Activated naive CD8-positive, alpha-beta T cell treated with anti-CD3 and anti-CD28 coated beads for 36 hours (primary cell): ENCODE measurements at places on chromosomes 5 and 9.

DNA sequence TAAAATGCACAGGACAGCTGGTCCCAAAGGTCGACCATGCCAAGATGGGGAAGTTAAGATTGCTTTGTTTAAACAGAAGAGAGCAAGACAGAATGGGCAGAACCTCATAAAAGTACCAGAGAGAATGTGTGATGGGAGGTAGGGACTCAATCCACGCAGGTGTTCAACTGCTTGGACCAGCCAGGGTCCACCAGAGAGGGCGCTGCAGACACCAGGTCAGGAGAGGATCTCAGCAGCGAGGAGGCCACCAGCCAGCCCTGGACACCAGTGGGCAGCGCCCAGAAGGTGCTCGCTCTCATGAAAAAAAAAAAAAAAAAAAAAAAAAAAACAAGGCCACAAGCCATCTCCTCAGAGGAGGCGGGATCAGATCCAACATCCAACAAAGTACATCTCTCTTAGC is 81.8 kb downstream of the SHC3 start:
- no peaks in the 10 kb centered on the region for H3K27me3 ChIP-seq
- no peak overlapping the region for H3K27ac ChIP-seq
- no peak for DNase-seq
- no peaks in the 10 kb centered on the region for H3K36me3 ChIP-seq
- no peak overlapping the region for H3K4me3 ChIP-seq

- no peak overlapping the region for H3K27ac ChIP-seq
- H3K4me3 ChIP-seq = no peak overlapping the region
- no peaks in the 10 kb centered on the region for H3K36me3 ChIP-seq
- H3K27me3 ChIP-seq = no peaks in the 10 kb centered on the region
Measured at GRCh38 chr9:110700953-110701352, 32.4 kb downstream of the MUSK start.

GRCh38 chr9:38342096-38342495 is 50.4 kb upstream of the ALDH1B1 start:
- H3K27ac ChIP-seq = no peak overlapping the region
- no peaks in the 10 kb centered on the region for H3K4me1 ChIP-seq
- H3K4me3 ChIP-seq = no peak overlapping the region
- H3K27me3 ChIP-seq = peaks cover 6% of the 10 kb centered on the region
- H3K36me3 ChIP-seq = no peaks in the 10 kb centered on the region

DNA sequence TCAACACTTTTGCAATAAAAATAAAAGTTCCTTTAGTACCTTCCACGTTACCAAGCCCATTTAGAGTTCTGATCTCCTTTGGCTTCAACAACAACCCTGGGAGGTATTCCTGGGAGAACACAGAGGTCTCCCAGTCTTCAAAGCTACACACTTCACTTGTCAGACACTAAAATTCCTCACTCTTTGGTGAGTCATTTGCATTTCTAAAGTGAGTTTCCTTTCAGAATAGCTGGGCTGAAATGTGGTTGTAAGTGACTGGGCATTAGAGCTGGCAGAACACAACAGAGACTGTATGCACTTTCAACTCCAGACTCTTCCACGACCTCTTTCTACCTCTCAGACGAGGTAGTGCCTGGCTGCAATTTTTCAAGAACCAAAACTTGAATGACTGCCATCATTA is 11.5 kb upstream of the F2RL1 start:
- no peak overlapping the region for H3K4me3 ChIP-seq
- H3K4me1 ChIP-seq = no peaks in the 10 kb centered on the region
- no peaks in the 10 kb centered on the region for H3K27me3 ChIP-seq

GRCh38 chr5:81315336-81315735 is 13.9 kb downstream of the ZCCHC9 start:
- H3K4me1 ChIP-seq = peaks cover 1% of the 10 kb centered on the region
- peaks cover 3% of the 10 kb centered on the region for H3K36me3 ChIP-seq
- no peak for DNase-seq
- H3K4me3 ChIP-seq = no peak overlapping the region

DNA sequence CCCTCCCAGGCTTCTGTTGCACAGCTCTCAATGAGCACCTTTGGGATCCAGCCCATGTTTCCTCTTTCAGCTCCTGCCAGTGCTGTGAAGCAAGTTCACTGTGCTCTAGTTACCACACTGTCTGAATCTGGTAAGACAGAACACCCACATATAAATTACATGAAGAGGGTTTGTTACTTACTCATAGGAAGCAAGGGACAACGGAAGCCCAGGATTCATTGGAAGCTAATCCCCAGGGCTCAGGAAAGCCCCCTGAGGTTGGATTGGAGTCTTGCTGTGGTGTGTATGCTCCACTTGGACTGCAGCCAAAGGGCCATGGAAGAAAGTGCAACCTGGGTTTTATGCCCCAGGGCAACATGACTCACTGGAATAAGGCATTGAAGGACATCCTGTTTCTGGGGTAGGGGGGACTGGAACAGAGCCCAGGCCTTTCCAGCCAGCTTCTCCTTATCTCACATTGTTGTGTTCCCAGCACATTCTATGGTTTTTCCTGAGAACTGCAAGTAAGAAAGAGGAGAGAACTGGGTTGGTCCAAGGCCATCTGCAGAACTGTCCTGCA is 15.6 kb upstream of the CLK4 start:
- no peak for DNase-seq
- no peak overlapping the region for H3K4me3 ChIP-seq
- no peak overlapping the region for H3K27ac ChIP-seq
- H3K36me3 ChIP-seq = no peaks in the 10 kb centered on the region
- H3K4me1 ChIP-seq = no peaks in the 10 kb centered on the region
- H3K27me3 ChIP-seq = no peaks in the 10 kb centered on the region
